Stimulated activated CD8-positive, alpha-beta memory T cell treated with anti-CD3 and anti-CD28 coated beads, Interleukin-7, amount 100 ng/mL, for 1 hour (primary cell): ENCODE measurements at places on chromosomes 3 and 15.
A peak's percentile ranks its signal among the peaks of the same experiment; 100 is the strongest.

- no peak for DNase-seq
Observed at GRCh38 chr15:28118531-28118930, 19.4 kb upstream of the OCA2 start.

DNA sequence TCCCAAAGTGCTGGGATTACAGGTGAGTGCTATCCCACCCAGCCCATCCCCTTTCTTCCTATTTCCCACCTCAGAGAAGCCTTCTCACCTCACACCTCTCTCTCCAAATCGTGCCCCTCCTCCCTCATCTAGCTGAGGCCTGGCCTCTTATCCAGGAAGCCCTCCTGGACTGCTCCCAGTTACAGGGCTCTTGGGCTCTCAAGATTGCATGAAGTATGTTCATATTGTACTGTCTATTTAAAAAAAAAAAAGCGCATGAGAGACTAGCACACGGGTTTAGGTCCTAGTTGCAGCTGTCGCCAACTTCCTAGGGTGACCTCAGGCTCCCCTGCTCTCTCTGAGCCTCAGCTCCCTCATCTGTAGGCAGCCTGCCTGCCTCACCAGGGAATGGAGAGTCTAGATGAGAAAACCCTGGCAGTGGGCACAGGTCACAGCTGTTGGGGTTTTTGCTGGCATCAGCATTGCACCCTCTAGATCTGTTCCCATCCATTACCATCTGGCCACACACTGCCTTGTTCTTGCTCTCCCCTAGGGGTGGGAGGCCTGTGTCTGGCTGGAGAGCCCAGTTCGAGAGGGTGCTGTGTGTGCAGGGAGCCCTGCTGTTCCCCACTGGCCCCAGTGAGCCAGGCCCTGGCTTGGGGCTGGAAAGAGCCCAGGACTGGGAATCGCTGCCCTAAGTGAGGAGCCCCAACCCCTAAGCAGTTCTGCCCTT is 24.2 kb upstream of the C15orf39 start:
- no peak for DNase-seq

DNA sequence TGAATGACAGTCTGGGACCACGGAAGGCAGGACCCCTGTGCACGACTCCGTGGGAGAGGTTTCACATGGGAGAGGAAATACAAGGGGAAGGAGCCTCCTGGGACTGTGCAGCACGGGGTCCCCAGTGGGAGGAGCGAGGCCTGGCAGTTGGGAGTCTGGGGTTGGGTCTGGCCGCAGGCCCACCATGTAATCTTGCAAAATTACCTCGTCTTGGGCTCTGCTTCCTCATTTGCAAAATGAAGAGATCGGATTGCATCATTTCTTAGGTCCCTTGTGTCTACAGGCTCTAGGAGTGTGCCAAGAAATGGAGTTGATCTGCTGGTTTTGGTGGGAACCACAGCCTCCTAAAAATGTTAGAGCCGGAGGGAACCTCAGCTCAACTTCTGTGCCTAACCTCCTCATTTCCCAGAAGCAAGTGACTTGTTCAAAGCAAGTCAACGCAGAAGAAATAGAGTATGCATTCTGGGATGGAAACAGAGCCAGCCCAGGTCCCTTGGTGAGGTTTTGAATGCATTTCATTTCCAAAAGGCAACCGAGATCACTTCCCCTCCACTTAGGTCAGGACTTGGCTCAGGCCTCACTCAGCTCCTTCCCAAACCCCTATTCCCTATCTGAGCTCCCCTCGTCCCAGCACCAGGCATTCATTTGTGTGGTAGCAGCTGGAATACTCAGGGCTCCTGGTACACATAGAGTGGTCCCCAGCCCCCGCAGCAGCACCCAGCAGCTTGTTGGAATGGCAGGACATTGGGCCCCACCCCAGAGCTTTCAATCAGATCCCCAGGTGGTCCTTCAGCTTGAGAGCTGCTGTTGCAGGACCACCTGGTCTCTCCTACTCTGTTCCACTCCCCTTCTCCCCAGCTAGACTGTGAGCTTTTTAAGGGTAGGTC is 267.7 kb downstream of the XXYLT1 start:
- no peak for DNase-seq

DNA sequence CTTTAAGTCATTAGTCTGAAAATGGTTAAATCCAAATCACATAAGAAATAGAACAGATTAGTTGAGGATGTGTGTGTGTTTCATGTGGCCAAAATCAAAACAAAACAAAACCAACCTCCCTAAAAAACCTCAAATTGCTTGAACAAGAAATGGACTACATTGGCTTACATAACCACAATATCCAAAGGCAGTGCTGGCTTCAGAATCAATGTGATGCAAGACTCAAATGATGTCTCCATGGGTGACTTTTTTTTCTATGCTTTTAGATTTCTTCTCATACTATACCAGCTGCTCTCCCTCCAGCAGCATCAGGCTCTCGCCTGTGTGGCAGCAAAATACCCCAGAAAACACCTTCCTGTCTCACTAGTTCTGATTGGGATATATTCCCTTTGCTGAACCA is 36.0 kb upstream of the CMTM8 start:
- no peak for DNase-seq

DNA sequence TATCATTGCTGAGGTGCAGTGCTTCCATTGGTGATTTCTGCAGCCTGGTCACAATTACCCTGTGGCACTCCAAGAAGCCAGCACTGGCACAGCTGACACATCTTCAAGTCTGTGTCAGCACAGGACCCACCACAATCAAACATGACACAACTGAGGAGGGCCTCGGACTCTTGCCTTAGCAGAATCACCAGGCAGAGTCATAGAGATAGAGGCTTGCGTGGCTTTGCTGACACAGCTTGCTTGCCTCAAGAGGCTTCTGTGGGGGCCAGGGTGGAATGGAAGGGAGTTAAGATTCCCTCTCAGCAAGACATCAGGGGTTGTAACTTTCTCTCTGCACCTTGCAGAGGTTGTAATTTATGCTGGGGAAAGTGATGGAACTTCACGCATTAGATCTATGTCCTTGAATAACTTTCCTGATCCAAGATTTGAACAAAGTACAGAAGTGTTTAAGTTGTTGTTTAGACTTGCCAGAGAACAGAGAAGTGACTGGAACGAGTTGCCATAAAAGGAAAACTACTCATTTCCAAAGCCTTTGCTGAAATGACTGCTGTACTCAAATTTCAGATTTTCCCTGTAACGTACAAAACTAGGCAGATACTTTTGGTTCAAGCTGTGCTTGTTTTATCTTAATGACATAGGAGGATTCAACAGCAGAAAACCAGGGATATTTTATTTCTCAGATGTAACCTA is 170.7 kb downstream of the DIPK2A start:
- DNase-seq = no peak

DNA sequence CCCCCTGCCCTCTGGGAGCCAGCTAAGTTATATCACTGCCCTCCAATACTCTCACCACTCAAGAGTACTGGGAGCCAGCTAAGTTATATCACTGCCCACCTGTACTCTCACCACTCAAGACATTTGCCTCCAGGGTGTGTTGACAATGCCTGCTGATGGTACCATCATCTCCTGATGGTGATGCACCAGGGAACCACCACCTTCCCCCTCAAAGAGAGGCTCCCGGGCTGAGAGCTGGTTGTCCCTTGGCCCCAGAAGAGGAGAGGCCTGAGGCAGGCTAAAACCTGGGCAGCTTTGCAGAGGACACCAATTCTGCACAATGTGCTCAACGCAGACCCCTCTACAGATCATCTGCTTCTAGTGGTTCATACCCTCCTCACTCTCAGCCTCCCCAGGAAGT is 7.5 kb upstream of the HAPLN3 start:
- no peak for DNase-seq

GRCh38 chr15:66566963-66567531 is 1.2 kb upstream of the LCTL start:
- DNase-seq = peak; percentile 13

DNA sequence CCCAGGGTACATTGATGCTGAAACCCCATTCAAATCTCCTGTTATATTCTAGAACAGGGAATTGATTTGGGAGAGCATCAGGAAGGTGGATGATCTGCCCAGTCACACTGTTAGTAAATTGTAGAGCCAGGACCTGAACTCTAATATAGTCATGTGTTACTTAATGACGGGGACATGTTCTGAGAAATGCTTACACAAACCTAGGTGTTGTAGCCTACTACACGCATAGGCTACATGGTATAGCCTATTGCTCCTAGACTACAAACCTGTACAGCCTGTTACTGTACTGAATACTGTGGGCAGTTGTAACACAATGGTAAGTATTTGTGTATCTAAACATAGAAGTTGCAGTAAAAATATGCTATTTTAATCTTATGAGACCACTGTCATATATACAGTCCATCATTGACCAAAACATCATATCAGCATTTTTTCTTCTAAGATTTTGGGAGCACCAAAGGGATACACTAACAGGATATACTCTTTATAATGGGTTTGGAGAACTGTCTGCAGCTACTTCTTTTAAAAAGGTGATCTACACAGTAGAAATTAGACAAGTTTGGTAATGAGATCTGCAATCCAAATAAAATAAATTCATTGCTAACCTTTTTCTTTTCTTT is 5.8 kb downstream of the B2M start:
- no peak for DNase-seq

DNA sequence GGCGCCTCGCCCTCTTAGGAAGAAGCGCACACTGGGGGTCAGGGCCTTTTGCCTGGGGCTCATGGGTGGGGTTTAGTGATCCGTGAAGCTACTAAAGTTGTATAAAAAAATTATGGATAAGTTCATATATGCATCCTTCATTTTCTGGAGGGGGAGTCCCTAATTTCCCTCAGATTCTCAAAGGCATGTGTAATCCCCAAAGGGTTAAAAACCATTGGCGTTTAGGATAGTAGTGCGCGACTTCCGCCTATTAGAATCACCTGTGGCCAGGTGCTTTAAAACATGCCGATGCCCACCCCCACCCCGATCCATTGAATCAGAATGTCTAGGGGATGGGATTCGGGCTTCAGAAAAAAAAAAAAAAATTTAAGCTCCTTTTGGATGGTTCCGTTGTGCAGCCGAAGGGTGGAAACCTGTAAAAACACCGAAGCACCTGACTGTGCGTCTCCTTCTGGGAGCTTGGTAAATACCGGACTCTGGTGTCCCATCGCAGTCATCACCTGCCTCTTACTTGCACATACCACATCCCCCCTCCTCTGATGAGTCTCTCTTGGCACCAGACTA is 570 bp downstream of the APH1B start:
- no peak for DNase-seq

- DNase-seq = no peak
Observed at GRCh38 chr15:91192690-91193377, 92.8 kb downstream of the SV2B start.

GRCh38 chr3:183563536-183563874 is 8.0 kb upstream of the KLHL6 start:
- DNase-seq = no peak

- no peak for DNase-seq
Observed at GRCh38 chr3:78644847-78645246, 1123.0 kb downstream of the ROBO1 start.

GRCh38 chr3:72227486-72228070 is 442.6 kb upstream of the PROK2 start:
- DNase-seq = no peak

DNA sequence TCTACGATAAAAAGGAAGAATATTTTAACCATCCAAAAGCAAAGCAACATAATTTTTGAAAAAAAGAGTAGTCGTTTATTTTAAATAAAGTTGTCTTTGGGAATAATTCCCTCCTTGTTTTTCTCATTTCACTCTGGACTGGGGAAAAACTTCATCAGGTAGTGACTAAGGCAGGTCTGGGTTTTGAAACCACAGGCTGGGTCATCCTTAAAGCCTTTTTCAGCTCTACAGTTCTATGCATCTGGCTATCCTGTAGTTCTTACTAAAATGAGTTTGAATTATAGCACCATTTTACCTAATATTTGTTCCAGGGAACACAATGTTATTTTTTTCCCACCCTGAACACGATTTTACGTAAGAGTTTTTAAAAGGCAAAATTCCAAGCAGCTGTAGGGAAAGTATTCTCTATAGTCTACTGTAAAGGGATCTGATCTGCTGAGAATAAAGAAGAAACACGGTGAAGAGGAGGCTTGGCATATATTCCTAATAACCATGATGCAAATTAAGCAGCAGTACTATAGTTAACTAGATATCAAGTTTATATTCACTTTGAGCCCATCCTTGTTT is 107.7 kb downstream of the OSBPL10 start:
- DNase-seq = no peak

DNA sequence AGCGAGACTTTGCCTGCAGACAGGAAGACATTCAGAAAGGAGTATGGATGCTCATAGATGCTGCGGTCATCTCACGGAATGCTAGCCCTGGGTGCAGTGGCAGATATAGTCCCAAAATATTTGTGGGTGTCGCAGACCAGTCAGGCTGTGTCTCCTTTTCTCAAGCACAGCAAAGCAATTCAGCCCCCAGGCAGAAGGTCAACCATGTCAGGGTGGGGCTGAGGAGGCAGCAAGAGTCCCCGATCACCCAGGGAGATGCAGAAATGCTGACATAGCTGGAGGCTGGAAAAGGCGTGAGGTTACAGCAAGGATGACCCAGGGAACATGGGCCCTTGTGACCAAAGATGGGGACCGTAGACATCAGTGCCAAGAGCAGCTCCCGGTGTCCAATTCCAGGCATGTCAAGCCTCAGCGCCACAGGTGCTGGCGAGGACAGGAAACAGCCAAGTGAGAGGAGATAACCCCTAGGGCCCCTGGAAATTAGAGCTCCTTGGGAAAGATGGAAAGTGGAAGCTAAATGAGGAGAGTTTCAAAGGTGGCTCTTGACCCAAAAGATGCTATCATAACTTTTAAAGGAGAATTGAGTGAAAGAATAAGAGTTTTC is 81.2 kb upstream of the ABHD17C start:
- no peak for DNase-seq

- DNase-seq = no peak
Observed at GRCh38 chr3:134060561-134061385, 31.0 kb upstream of the SLCO2A1 start.

GRCh38 chr15:89101302-89102193 is 13.3 kb downstream of the ABHD2 start:
- no peak for DNase-seq

DNA sequence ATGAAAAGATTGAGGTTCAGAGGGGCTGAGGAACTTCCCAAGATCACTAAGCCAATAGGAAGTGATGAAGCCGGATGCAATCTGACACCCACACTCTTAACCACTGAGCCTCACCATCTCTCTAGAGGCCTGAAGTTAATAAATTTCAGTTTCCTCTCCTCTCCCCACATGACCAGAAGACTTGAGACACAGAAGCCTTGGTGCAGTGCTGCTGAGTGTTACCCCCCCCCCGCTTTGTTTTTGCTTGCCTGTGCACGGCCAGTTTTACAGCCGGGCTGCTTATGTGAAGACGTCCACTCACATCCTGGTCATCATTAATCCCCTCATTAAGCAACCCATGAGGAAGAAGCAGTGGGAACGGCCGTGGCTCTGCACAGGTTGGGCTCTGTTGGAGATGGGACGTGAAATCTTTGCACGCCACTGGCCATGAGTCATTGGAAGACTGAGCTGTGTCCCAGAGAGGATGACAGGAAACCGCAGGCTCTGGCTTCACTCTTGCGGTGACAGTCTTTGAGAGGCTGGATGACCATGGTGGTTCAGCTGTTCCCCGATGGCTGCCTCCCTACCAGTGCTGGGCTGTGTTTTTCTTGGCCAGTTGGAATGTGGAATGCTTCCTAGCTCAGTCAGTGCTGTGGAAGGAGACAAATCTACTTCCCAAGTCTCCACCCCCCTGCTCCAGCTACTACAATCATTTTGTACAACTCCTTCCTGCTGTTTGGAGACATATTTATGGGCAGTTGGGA is 232.6 kb upstream of the LRTM1 start:
- no peak for DNase-seq
